ENCODE measurements at places on chromosomes 7 and 10.
A peak's percentile ranks its signal among the peaks of the same experiment; 100 is the strongest.

DNA sequence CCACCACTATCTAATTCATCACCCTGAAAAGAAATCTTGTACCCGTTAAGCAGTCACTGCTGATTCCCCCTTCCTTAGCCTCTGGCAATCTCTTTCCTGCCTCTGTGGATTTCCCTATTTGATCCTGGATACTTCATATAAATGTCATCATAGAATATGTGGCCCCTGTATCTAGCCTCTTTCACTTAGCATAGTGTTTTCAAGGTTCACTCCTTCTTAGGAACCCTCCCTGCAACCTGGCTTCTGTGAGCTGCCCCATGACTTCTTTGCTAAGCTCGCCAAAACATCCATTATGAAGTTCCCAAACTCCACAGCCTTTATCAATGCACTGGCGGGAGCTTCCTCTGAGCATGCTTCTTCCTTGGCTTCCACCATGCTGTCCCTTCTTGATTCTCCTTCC lies 70.8 kb upstream of the PDZD8 start:
- peaks cover 6% of the 10 kb centered on the region for H3K4me1 ChIP-seq
- H3K27me3 ChIP-seq: peaks cover 7% of the 10 kb centered on the region
- no peak overlapping the region for H3K27ac ChIP-seq
- H3K36me3 ChIP-seq: no peaks in the 10 kb centered on the region

DNA sequence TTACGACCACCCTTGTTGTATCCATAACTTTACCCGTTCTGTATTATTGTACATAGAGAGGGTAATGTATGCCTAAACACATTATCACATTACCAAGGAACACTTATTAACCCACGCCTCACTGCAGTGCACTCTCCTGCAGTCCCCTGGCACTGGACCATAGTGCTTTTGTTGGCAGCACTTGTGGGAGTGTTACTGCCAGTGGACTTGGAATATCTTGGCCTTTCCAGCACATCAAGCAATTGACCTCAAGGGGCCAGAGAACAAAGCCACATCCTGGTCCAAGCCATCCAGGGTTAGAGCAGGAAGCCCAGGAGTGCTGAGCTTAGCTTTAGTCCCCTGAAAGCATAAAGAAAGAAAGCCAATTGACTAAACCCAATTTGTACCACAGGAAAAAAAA lies 304.2 kb downstream of the PCDH15 start:
- no peaks in the 10 kb centered on the region for H3K36me3 ChIP-seq
- no peak overlapping the region for H3K27ac ChIP-seq
- H3K4me3 ChIP-seq: no peak overlapping the region
- no peaks in the 10 kb centered on the region for H3K27me3 ChIP-seq

DNA sequence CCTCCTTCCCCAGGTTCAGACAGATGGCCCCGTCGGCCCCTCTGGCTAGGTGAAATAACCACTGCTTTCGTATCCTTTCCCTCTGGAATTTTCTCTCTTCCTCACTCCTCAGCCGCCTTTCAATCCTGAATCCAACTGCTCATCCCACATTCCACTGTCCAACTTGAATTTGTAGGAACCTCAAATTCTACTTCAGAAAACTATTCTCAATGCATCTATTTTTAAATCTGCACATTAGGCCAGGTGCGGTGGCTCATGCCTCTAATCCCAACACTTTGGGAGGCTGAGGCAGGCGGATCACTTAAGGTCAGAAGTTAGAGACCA lies 78.9 kb downstream of the ITIH5 start:
- H3K4me1 ChIP-seq: no peaks in the 10 kb centered on the region
- H3K36me3 ChIP-seq: no peaks in the 10 kb centered on the region
- H3K27me3 ChIP-seq: peaks cover 9% of the 10 kb centered on the region
- no peak overlapping the region for H3K27ac ChIP-seq
- no peak overlapping the region for H3K4me3 ChIP-seq

GRCh38 chr10:3406556-3406955 lies 234.0 kb upstream of the PITRM1 start:
- H3K4me3 ChIP-seq: no peak overlapping the region
- H3K27ac ChIP-seq: no peak overlapping the region
- no peaks in the 10 kb centered on the region for H3K36me3 ChIP-seq

DNA sequence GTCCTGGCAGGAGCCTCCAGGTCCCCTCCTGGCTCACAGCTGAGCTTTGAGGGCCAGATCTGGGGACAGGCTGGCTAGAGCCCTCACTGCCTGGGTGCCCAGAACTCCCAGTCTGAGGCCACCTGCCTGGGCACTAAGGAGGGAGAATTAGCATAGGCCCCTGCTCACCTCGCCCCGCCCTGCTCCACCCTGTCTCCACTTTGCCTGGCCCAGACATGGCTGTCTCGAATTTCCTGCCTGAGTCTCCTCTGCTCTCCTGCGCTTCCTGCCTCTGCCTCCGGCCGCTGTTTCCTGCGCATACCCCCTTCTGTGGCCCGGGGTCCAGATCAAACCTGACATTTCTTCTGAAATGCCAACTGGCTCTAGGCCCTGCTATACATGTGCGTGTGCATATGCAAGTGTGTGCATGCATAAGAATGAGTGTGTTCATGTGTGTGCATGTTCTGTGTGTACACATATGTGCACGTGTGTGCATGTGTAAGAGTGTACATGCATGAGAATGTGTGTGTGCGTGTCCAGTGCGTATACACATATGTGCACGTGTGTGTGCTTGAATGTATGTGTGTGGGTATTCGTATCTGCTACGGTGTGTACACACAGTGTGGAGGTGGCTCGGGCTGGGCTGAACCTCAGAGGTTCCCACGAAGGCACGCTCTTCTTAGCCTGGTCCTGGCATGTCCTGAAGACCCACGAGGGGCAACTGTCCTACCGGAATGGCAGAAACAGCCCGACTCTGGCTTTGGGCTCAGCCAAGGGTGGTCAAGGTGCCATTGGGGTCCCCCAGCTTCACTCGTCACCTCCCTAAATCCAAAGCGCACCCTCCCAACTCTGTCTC lies 64.9 kb downstream of the MYL10 start:
- H3K4me1 ChIP-seq: no peaks in the 10 kb centered on the region
- no peak overlapping the region for H3K27ac ChIP-seq
- ATAC-seq: peak; percentile 17
